ENCODE measurements at places on chromosomes 5 and 9.
A peak's percentile ranks its signal among the peaks of the same experiment; 100 is the strongest.

GRCh38 chr9:96006961-96007360 is 131.5 kb downstream of the ERCC6L2 start:
- DNase-seq, result no peak

DNA sequence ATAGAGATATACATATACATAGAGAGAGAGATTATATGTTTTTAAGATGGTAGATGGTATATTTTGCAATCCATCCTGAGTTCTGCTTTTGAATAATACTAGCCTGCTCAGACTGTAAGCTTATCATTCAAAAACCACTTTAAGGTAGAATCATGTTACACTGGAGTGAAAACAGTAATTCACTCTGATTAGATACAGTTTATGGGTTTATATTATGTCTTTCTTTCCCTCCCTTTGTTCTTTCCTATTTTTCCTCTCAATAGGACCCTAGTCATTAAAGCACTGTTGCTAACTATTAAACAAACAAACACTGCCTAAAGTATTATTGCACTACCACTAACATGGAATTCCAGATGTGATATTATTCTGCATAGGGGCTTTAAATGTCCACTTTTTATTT is 202.0 kb downstream of the ADAMTSL1 start:
- DNase-seq, result no peak

DNA sequence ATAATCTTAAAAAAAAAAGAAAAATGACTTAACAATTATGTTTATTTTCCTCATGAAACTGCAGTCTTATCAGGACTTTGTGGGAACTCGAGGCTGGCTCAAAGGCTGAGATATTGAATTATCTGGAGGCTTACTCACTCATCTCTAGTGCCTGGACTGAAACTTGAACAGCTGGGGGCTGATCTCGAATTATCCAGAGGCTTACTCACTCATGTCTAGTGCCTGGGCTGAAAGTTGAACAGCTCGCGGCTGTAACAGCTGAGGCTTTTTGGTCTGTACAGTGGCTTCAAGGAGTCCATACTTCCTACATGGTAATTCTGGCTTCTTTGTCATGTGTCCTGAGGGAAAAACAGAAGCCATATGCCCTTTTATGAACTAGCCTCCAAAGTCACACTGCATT is 371.9 kb downstream of the CETN3 start:
- no peak for DNase-seq

GRCh38 chr5:126925482-126925881 is 104.9 kb downstream of the MARCHF3 start:
- DNase-seq, result no peak

DNA sequence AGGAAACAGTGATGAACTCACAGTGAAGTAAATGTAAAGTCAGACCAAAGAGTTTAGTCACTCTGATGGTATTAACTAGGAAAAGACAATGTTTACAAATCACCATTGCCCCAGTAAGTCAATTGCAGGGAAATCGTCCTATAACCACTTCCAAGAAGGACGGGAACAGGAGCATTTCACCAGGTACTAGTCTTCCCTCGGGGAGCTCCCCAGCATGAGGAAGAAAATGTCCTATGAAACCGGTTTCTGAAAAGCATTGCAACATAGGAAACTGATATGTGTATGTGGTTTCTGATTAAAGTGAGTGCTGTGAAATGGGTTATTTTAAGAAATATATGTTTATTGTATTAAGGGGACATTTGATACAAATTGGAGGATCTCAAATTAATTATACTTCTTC is 626.7 kb upstream of the ADAMTS16 start:
- no peak for DNase-seq

GRCh38 chr9:7239708-7240107 is 481.9 kb downstream of the KDM4C start:
- DNase-seq, result no peak

- DNase-seq, result no peak
These were observed 264.7 kb downstream of the NPR3 start for GRCh38 chr5:32975656-32976375.

- DNase-seq, result no peak
These were observed 381.8 kb upstream of the ADAMTSL1 start for GRCh38 chr9:18092138-18092537.

- no peak for DNase-seq
These were observed 41.8 kb upstream of the NEK6 start for GRCh38 chr9:124215956-124216355.

DNA sequence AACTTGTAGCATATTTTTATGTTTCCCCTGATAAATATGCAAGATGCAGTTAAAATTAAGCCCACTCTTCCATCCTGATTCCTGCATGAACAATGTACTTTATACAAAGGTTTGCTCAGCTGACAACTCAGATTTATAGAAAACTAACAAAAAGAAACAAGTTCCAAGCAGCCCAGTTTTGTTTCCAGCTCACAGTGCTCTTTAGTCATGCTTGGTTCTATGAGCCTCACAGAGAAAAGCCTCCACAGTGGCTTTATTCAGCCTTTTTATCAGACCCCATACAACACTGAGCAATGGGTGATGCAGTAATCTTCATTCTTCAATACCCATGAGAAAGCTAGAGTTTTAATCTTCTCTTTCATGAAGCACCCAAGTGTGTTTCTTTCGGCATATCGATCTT is 329.6 kb downstream of the SLCO4C1 start:
- no peak for DNase-seq

GRCh38 chr9:14213504-14213903 is 100.4 kb downstream of the NFIB start:
- DNase-seq, result no peak

DNA sequence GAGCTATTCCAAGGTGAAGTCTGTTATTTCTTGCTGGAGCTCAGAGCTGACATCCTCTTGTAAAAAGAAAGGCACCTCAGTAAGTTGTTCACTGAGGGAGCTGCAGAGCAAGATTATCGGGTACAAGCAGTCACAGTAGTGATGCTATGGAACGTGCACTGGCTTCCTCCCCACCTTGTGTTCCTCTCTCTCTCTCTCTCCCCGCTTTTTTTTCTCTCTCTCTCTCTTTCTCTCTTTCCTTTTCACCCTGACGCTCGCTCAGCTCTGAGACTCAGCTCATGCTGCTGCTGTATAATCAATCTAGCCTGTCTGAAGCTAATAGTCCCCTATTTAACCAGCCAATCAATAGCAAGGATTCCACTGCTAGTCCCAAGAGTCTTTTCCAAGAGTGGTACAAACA is 587.6 kb upstream of the CDH18 start:
- DNase-seq, result no peak

GRCh38 chr9:31136524-31136923 is 1247.9 kb upstream of the ACO1 start:
- no peak for DNase-seq

- peak; percentile 88 for DNase-seq
These were observed 10.2 kb downstream of the PRRX2 start for GRCh38 chr9:129675620-129676019.

DNA sequence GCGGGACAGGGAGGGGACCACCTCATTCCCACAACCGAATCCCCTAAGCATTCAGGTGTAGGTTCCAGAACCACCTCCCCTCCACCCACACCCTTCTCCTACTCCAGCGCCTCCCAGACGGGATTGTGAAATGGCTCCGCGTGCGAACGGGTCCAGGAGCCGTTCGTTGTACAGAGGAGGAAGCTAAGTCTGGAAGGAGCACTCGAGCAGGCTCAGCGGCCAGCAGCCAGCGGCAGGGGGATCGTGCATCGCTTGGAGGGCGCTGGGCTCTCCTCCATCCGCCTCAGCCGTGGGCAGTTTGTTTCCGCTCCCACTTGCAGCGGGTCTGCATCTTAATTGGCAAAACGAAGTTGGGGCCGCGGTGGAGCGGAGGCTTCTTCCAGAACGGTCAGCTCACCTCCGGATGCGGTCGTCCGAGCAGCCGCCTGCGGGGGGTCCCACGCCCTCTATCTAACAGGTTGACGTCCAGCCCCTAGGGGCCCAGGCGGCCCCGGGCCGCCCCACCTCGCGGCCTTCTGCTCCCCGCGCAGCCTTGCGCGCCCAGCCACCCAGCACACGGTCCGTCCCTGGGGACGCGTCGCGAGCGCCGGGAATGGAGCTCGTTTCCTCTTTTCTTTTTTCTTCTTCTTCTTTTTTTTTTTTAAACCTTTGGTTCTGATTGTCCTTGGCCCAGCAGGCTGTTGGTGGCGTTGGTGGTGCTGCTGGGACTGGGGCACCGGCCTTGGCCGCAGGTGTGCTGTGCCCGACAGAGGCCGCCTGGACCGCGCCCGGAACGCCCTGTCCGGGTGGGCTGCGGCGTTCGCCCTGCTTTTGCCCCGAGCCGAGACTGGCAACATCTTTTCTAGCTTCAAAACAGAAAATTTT is 3.9 kb upstream of the BARX1 start:
- peak; percentile 66 for DNase-seq

- no peak for DNase-seq
These were observed 195.6 kb downstream of the SPOCK1 start for GRCh38 chr5:137303509-137303908.

DNA sequence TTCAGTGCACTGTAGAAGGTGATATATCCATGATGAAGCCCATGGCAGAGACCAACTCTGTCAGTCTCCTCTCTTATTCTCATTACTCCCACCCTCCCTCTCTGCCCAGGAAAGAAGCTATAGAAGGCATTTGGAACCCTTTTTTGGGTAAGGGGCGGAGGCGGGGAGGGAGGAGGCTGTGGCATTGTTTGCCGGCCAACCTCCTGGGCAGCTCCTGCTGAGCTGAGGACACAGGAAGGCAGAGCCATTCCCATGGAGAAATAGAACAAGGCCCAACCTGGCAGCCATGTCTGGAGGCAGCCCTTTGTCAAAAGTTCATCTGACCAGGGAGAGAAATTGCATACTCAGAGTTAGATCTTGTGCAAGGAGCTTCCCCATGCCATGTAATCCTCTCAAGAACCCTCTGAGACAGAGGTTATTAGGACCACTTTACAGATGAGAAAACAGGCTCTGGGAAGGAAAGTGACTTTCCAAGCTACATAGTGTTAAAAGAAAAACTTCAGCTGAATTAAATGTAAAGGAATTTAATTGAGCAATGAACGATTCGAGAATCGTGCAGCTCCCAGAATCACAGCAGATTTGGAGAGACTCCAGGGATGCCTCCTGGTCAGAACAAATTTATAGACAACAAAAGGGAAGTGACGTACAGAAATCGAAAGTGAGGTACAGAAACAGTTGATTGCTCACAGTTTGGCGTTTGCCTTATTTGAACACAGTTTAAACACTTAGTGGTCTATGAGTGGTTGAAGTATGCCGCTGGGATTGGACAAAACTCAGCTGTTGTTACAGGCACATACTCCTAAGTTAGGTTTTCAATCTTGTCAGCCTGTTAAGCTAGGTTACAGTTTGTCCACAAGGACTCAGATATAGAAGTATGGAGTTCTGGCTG is 158.6 kb downstream of the MELK start:
- DNase-seq, result no peak

GRCh38 chr5:71887680-71888079 is 168.6 kb downstream of the CARTPT start:
- peak; percentile 44 for DNase-seq

- DNase-seq, result no peak
These were observed 85.8 kb downstream of the AOPEP start for GRCh38 chr9:94812343-94812742.

GRCh38 chr5:162888268-162888667 is 549.1 kb upstream of the CCNG1 start:
- DNase-seq, result no peak

- no peak for DNase-seq
These were observed 240.3 kb downstream of the TLE4 start for GRCh38 chr9:79812099-79812498.

- no peak for DNase-seq
These were observed 369.5 kb downstream of the TMEM167A start for GRCh38 chr5:82707741-82708140.
